NCI-H2081 (cell line): ENCODE measurements at places on chromosomes 6 and 20.

- DNase-seq: no peak
Measured at GRCh38 chr20:16228722-16229121, 344.5 kb downstream of the KIF16B start.

GRCh38 chr6:114649298-114649697, 306.5 kb upstream of the HS3ST5 start:
- no peak for DNase-seq

DNA sequence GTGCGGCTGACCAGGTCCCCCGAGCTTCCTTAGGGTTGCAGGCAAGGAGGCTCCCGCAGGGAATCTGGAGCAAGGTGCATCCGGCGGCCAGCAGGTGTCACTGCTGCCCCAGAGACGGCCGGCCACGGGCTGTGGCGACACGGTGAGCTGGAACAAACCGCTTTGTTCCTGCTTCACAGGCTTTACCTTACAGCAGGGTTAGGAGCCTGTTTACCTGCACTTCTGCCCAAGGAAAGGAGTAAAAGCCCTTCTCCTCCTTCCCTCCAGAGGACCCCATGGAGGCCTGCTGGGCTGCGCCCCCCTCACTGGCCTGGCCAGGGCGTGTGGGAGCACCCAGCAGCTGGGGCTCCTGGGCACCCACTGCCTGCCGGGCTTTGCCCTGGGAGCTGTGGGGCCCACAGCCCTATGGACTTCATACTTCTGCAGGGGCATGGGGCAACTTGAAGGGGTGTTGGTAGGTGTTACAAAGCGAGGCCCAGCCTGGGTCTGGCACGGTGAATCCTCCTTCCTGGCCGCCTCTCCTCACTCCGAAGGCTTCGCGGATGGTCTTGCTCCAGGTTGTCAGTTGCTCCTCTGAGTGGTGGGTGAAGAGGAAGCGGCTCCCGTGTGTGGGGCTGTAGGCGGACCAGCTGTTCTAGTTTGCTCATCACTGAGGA, 88.4 kb downstream of the CDC5L start:
- peak; percentile 74 for DNase-seq

GRCh38 chr20:55597526-55597925, 407.8 kb downstream of the CBLN4 start:
- DNase-seq: no peak

DNA sequence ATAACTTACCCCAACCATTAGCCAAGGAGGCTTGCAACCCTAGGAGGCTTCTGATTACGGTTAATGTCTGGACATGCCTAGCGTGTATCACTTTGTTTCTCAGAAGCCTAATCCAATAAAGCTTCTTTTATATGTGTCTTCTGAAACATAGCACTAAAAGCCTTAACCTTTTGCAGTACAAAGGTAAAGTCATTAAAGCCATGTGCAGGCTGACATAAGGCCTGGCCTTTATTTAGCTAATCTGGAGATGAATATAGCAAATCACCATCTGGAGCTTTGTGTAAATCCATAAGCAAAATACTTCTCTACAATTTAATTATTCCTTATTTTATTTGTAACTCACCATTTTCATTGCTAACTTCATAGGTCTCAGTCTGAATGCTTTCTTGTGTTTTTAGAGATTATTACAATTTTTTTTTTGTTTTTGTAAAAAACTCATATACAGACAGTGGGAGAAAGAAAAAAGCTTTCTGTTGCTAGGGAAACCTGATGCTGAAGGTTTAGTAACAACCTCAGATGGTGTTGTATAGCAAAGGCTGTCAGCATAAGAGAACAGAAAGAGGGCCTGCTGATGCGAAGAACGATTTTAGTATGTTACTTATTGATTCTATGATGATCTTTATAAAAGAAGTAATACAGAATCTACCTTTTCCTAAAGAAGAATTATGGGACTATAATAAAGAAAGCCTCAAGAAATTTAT, at the start of gene EYS:
Gene EYS (minus strand): TSS at position 101 of the 701 bp plus-strand sequence. CDS start 211,816 bp downstream, outside the sequence.
- DNase-seq: peak; percentile 14

- no peak for DNase-seq
Measured at GRCh38 chr6:105746130-105746505, 340.0 kb upstream of the PRDM1 start.

DNA sequence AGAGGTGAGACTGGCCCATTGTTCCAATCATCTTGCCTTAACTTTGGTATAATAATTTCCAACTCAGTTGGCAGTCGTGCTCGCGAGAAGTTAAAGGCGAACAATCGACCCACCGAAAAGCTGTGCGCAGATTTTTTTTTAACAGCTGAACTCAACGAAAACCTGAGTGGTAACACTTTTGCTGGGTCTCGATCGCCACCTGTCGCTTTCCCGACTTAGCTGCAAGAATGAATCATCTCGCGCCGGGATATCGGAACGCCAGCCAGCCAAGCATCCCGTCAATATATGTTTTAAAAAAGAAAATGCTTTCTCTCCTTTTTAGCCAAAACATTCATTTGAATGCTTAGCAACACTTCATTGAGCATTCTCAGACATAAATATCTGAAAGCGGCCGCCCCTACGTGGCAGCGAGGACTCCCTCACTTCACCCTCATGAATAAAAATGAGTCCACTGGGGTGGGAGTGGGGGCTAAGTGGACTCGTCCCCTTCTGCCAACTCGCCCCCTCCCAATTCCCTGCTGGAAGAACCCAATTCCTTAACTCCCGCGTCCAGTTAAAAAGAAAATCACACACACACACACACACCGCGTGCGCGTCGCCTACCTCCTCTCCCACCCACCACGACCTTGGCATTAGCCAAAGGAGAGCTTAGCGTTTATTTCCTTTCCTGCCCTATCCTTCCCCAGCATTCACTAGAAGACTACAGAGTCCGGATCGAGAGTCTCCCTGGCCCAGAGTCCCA, 1.5 kb downstream of the COL12A1 start:
- peak; percentile 64 for DNase-seq

GRCh38 chr6:134826889-134827737, 122.8 kb downstream of the ALDH8A1 start:
- no peak for DNase-seq

- no peak for DNase-seq
Measured at GRCh38 chr6:156336089-156336488, 441.1 kb upstream of the ARID1B start.

GRCh38 chr6:38057994-38058393, 238.5 kb downstream of the ZFAND3 start:
- no peak for DNase-seq

DNA sequence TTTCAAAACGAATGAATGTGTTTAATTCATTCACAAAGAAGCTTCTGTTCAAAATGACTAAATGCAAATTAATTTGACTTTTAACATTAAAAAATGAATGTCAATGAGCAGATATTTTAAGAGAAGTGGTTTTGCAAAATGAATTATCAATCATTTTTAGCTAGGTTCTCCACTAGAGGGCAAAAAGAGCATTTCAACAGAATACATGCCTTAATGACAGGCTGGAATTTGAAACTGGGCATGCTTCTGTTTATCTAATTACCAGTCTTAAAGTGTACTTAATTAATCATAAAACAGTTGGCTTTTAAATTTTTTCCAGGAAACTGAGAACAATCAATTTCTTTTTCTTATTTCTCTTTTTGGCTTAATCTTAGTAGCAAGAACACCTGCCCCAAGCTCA, 63.8 kb upstream of the TINAG start:
- DNase-seq: no peak

DNA sequence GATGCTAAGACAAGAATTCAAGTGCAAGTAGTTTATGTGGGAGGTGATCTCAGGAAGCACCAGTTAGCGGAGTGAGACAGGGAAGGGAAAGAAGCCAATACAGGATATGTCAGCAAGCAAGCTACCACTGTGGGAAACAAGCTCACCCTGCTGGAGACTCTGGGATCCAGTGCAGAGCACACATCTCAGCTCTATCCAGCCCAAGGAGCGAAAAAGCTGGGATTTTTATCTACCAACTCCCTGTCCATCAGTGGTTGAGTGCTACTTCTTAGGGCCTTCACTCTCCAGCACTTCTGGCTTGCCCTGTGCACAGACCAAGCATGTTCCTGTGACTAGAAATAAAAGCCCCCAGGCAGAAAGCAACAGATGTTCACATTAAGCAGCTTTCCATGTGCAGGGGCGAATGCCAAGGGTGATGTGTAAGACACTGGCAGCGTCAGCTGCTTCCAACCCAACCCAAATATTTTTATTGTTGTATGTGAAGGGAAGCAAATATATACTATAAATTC, 10.8 kb upstream of the RNF24 start:
- no peak for DNase-seq

- peak; percentile 94 for DNase-seq
Measured at GRCh38 chr6:83609248-83609647, 96.9 kb downstream of the PRSS35 start.

DNA sequence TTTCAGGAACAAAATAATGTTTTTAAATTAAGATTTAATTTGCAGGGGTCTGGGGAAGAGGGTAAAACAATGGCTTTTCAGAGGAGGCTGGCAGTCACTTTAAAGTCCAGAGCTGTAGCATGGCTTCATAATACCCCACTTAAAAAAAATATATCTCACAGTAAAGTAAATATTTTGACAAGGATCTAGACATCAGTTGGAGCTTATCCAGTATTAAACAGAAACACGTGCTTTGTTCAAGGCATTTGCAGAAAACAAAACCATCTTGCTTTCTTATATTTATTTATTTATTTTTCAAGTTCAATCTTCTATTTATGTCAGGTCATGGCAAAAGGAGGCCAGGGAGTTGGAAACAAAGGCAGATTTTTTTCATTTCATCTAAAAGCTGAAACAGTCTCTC, 53.3 kb upstream of the PRL start:
- no peak for DNase-seq

DNA sequence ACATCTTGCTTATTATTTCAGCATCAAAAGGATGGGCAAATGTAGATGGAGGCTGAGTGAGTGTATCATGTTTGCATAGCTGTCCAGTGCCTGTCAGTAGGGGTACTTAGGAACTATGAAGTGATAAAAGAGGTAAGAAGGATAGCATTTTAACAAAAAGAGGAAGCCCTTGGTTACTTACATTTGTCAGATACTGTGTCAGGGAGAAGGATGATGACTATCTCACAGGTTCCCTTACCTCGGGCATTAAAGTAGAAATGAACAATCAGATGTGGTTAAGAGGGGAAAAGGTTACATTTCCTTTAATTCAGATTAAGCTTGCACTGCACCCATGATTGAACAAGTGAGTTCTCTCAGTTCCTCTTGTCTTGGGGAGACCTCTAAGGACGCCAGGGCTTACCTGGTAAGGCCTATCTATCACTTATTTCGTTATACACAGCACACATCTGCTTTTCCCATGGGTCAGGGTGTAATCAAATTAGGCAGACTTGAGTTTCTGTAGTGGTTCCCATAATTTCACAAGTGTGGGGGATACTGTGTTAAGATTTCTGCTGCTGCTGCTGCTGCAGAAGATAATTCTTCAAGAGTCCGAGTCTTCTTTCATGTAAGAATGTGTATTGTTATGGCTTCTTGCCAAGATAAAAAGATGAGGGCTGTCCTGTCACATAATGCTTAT, 4.5 kb downstream of the FOXO3 start:
- no peak for DNase-seq

DNA sequence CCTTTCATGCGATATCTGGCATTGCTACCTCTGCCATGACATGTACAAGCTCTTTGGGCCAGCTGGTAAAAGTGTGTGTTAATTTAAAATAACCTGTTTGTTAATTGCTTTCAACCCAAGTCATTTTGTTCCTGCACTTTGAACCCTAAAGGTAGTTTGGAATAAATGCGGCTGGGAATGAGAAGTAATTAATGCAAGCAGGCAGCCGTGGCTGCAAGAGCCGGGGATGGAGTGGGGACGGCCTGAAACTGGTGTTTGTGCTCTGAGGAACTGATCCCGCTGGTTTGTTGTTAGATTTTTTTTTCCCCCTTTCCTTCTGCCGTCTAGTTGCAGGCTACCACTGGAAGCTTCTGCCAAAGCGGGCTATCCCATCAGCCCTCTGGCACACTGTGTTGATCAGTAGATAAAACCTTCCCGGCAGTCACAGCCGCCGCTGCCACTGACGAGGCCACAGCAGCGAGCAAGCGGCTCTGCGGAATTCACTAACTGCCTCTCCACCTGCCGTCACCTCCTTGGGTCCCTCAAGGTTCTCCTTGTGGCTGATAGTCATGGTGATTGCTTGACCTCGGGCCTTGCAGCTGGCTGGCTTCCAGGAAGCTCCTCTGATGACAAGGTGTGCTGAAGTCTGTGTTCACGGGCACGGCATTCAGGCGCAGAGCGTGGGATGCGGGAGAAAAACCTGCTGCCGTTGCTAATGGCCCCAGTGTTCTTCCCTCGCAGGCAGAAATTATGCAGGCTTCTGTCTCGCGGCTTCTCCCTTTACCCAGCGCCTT, 315.9 kb downstream of the TFAP2A start:
- DNase-seq: no peak

DNA sequence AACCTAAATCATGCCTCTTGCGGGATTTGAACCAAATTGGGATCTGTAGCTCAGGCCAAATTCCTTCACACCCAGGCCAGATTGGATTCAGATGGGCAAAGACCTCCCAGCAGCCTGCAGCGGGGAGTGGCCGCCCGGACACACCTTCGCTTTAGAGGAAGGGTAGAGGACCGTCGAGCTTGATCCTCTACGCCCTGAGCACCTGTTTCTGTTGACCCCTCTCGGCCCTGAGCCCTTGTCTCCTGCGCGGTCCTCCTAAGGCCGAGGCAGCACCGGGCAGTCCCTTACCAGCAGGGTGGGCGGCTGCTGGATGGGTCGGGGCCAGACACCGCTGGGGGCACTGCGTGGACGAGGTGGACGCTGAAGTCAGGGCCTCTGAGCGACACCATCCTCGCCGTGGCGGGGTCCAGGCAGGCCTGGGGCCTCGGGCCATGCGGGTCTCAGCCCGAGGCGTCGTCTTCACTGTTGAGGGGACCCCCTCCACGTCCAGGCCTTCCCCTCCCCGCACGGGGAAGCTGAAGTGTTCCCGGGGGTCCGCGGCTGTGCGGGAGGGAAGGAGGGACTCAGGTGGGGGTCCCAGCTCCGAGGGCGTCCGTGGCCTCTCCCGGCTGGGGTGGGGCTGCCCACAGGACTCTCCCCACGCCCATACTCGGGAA, 114.8 kb downstream of the SMOC2 start:
- no peak for DNase-seq

GRCh38 chr6:157989541-157990289, 8.1 kb downstream of the SYNJ2 start:
- peak; percentile 50 for DNase-seq

DNA sequence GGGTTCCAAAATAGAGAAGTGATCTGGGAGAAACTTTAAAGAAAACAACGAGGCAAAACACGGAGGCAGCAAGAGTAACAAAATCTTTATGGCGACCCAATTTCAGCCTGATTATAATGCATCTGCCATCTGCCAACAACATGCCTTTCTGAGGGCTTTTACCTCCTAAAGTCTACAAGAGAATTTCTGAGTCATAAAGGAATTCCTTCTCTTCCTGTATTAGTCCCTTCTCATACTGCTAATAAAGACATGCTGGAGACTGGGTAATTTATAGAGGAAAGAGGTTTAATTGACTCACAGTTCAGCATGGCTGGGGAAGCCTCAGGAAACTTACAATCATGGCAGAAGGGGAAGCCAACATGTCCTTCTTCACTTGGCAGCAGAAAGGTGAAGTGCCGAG, 226.6 kb downstream of the HACE1 start:
- DNase-seq: no peak

GRCh38 chr6:170470734-170471133, 82.4 kb downstream of the PSMB1 start:
- DNase-seq: no peak

- no peak for DNase-seq
Measured at GRCh38 chr6:166926748-166927147, 29.6 kb downstream of the RNASET2 start.
